ENCODE measurements at places on chromosomes 5 and 9.
A peak's percentile ranks its signal among the peaks of the same experiment; 100 is the strongest.

DNA sequence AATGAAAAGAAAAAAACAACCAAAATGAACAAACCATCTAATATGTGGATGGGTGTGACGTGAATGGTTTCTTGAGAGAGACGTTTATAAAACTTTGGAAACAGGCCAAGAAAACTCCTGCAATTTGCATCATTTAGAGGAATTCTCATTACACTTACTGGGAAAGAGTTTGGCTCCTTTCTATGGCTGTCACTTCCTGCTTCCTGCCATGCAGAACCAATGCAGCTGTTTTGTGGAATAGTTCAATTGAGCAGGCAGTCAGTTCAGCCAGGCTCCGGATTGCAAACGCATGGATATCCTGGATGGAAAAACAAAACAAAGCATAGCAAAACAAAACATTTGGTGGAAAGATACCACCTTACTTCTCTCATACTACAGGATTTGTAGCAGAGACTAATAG is 36.6 kb downstream of the FAM114A2 start:
- no peak for DNase-seq

DNA sequence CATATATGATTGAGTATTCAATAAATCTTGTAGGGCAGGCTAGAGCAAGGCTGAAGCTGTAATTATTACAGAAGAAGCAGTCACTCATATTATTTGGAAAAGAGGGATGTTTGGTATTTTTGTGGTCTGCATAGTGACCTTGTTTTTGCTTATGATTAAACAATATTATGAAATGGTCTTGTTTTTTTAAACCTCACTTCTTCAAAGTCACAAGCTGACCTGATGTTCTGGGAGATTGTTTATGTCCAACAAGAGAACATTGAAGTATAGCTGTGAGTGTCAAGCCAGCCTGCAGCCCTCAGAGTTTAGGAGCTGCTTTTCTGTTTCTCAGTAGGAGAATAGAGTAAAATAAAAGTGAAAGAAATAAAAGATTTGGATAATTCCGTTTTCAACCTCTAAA is 342.2 kb downstream of the LRRC70 start:
- no peak for DNase-seq

DNA sequence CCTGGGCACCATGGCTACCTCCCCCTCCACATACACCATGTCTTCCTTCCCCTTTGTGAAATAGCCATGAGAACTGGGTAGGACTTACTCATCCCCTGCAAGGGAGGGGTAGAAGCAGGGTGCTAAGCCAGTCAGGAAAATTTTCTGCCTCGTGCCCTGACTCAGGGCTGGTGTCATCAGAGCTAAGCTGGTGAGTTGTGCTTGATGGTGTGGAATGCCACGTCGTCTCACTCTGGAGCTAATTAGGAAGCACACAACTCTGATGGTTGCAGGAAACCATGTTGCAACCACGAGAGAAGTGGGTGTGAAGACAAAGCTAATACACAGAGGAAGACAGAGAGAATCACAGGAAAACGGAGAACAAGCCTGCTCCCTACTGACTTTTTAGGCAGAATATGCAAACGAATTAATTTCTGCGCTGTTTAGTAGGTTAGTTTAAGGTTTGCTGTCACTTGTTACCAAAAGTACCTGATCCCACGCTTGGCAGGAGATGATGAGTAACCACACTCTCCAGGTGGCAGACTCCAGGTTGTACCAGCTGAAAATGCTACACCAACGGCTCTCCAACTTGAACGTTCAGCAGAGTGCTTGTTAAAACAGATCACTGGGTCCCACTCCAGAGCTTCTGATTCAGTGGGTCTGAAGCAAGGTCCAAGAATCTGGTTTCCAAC is 54.5 kb downstream of the STK10 start:
- peak; percentile 83 for DNase-seq

- DNase-seq = no peak
Observed at GRCh38 chr5:150778088-150778516, 455 bp upstream of the SMIM3 start.

GRCh38 chr9:14401911-14402310 is 88.0 kb upstream of the NFIB start:
- DNase-seq = no peak

- DNase-seq = peak; percentile 87
Observed at GRCh38 chr5:151123897-151124751, 33.5 kb downstream of the ANXA6 start.

All from CD4-positive, alpha-beta T cell treated with Interleukin-15 for 1 hour (primary cell).